ENCODE measurements at places on chromosomes 6 and 20.

GRCh38 chr6:24743265-24743943 is 24.4 kb upstream of the C6orf62 start:
- no peak for DNase-seq

DNA sequence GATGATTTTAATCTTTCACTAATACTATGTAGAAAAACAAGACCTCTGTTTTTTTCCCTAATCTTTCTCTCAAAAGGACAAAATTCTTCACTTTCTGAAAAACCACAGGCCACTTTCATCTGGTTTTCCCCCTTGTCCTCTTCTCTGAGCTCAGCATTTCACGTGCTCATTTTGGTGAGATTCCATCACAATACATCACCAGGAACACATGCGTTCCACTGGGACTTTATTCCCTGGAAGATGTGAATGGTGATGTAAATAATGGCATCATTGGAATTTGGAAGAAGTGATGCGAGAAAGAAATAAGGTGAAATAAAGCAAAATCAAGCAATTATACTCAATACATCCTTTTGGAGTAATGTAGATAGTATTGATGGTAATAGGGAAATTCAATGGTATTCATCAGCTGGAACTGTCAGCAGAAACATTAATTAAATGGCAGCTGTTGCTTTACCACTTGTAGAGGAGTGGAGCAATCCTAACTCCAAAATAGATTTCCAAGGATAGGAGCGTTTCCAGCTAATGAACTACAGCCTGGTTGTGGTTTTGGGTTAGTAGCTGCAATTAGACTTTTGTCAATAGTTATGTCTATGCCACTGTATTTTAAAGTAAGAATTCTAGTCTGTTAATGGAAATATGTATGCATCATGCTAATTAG is 11.5 kb downstream of the FILIP1 start:
- DNase-seq, result peak; percentile 68

GRCh38 chr20:63274381-63275228 is 2.0 kb downstream of the ARFGAP1 start:
- no peak for DNase-seq

DNA sequence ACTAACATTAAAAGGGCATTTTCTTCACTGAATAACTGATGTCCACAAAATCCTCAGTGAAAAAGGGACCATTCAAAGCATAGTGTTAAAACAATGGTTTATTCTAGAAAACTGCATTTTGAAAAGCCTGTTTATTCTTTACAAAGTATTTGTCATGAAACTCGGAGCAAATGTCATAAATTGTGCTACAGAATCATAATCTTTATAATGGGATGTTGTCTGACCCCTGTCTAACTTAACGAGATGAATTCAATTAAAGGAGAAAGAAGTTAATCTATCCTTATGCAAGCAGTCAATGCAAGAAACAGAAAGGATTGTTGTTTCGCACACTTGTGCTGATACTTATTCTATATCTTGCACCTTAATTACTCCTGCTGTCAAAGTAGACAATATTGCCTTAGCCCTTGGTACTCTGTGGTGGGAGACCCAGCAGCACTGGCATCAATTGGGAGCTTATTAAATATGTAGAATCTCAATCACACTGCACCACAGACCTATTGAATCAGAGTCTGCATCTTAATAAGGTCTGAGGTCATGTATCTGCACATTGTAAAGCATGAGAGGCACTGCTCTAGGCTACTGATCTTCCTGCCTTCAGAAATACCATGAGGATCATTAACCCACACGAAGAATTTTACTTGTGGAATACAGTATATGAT is 708.3 kb downstream of the HDGFL1 start:
- no peak for DNase-seq

- DNase-seq, result peak; percentile 93
Observed at GRCh38 chr6:111552241-111552744, 53.4 kb downstream of the TRAF3IP2 start.

DNA sequence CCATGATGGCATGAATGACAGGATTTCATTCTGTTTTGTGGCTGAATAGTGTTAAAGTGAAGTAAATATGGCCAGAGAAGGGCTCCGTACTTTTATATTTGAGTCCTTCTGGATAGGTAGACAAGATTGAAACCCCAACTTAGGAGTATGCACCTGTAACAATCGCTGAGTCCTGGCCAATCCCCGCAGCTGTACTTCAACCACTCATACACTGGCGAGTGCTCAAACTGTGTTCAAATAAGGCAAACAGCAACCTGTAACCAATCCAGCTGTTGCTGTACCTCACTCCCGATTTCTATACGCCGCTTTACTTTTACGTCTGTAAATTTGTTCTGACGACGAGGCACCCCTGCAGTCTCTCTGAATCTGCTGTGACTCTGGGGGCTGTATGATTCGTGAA is 6.7 kb downstream of the TTLL2 start:
- no peak for DNase-seq

- DNase-seq, result no peak
Observed at GRCh38 chr6:121491576-121491975, 56.1 kb downstream of the GJA1 start.

DNA sequence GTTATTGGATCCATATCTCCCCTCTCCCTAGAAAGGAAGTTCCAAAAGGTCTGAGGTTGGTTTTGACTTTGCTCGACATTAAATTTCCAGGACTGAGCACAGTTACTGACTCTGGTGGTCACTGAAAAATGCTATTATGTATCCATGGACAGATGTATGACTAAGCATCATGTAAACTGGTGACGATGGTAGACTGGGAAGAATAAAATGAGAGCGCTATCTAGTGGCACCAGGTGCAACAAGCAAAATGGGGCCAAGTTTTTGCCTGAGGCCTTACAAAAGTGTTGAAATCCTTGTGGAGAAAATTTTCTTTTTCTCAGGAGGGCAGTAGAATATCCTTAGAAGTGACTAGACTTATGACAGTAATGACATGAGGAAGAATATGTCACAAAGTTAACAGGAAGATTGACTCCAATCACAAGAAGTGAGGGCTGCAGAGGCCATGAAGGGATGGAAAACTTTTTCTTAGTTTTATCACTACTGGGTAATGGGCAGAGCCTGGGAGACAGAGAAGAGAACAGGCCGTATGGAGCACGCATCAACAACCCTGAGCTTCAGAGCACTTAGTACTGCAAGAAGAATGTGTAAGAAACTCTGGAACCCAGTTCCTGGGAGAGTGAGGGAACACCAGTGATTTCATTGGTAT is 88.9 kb upstream of the ELOVL5 start:
- peak; percentile 89 for DNase-seq

- DNase-seq, result no peak
Observed at GRCh38 chr6:21095462-21095861, 498.1 kb upstream of the SOX4 start.

GRCh38 chr6:46555129-46555528 is 63.9 kb upstream of the RCAN2 start:
- no peak for DNase-seq

- DNase-seq, result no peak
Observed at GRCh38 chr6:113405326-113406047, 451.7 kb upstream of the MARCKS start.

GRCh38 chr6:152244998-152245630 is 392.0 kb downstream of the SYNE1 start:
- DNase-seq, result peak; percentile 34

DNA sequence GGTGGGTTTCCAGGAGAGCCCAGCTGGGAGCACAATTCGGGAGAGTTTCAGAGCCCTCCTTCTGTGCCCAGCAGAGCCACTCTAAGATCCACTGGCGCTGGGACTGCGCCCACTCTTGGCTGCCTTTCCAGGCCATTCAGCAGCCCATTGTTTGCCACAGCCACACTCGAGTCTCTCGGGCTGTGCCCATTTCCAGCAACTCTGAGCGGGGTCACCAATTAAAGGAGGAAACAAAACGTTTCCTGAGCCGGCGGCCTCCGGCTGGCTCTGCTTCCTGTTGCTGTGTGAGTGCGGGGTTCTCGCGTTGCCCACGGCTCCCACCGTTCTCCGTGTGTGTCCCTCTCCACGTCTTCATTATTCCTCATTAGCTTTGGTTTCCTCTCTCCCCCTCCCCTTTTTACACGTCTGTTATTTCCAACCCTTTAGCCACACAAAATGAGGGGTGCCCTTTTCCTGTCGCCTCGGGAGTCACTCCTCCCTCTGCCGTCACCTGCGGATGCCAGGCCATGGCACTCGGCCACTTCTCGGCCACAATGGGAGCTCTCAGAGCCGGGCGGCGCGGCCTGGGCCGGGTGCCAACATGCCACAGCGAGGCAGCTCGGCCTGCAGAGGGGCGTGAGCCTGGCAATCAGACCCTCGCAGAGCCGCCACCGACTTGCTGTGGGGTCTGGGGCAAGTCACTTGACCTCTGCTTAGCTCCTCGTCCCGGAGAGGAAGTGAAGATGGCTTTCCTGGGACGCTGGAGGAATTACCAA is 94.3 kb upstream of the NKX2-2 start:
- DNase-seq, result no peak

DNA sequence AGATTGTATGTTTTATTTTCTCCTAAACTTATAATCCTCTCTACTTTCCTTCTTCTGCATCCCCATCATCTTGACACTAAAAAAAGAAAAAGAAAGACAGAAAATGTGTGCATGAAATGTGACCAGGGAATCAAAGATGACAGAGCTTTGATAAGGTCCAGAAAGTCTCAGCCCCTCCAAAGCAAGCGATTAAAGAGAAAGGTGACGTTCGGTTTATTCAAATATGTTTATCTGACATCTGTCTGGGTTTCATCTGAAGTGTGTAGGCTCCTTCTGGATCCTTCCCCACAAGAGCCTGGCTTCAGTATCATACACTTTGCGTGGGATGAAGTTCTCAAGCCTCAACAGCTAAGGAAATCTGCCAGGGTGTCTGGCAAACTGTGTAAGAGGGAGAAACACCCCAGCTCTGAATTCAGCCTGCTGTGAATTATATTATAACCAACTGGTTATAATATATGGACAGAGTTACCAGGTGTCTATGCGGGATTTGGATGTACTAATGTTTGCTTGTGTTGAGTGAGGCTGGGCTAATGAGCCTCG is 263.0 kb downstream of the ZNF217 start:
- DNase-seq, result no peak

GRCh38 chr6:108966251-108966650 is 118.0 kb downstream of the ARMC2 start:
- no peak for DNase-seq

Measured in cardiac muscle cell (in vitro differentiated cells and primary cell).